Central memory CD8-positive, alpha-beta T cell (primary cell): ENCODE measurements at places on chromosomes 11 and 22.

- DNase-seq, result no peak
Measured at GRCh38 chr22:49062155-49062801, 765.4 kb downstream of the BRD1 start.

DNA sequence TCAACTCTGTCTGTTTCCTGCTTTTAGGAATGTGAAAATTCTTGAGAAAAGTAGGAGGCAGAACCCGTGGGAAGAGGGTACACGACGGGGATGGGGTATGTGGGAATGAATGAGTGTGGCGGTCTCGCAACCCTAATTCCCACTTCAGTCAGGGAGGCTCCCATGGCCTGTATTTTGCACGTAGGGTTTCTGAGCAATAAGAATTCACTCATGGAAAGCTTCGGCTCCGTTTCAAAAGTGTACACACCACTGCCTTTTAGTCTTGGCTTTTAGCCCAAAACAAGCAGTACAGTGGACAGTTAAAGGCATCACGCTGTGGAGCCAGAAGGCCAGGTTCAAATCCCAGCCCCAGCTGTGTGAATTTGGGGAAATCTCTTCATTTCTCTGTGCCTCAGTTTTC lies 116.7 kb downstream of the MN1 start:
- DNase-seq, result no peak

DNA sequence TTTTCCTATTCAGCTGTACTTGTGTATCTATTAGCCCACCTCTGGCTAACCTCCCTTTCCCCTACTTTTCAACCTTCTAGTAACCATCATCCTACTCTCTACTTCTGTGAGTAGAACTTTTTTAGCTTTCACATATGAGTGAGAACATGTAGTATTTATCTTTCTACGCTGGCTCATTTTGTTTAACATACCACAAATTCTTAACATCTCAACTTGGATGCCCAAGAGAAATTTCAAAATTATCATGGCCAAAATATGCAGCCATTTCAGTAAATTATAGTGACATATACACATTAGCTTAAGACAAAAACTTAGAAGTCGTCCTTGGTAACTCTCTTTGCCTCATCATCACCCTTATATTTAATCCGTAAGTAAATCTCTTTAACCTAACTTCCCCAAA lies 34.7 kb downstream of the LUZP2 start:
- no peak for DNase-seq

DNA sequence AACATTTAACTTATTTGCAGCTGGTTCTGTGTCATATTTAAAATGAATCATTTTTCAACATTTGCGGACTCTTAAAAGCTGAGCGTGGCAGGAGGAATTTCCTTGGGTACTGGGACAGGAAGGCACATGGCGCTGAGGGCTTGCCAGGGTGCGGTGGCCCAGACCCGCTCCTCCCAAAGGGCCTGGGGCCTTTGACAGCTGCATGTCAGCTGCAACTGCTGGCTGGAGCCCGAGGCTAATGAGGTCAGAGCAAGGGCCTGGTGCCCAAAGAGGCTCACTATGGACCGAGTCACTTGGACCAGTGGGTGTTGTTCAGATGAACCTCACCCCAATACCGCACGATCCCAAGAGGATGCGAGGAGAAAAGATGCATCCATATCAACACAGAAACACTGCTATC lies 326.9 kb downstream of the CTTN start:
- DNase-seq, result no peak

- no peak for DNase-seq
Measured at GRCh38 chr22:39617342-39617741, 46.8 kb downstream of the CACNA1I start.

GRCh38 chr11:131840545-131840944 lies 470.1 kb downstream of the NTM start:
- no peak for DNase-seq

GRCh38 chr22:19509923-19510322 lies 14.3 kb downstream of the CLDN5 start:
- DNase-seq, result no peak

GRCh38 chr11:121429556-121429955 lies 22.6 kb upstream of the SORL1 start:
- no peak for DNase-seq

DNA sequence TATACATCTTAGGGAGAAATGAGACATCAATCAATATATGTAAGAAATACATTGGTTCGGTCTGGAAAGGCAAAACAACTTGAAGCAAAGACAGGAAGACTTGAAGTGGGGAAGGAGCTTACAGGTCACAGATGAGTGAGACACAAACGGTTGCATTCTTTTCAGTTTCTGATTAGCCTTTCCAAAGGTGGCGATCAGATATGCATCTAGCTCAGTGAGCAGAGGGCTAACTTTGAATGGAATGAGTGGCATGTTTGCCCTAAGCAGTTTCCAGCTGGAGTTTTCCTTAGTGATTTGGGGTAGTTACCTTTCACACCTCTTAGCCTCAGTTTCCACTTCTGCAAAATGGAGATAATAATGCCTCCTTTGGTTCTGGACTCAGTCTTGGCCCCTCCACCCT lies 15.8 kb downstream of the LHFPL7 start:
- no peak for DNase-seq

DNA sequence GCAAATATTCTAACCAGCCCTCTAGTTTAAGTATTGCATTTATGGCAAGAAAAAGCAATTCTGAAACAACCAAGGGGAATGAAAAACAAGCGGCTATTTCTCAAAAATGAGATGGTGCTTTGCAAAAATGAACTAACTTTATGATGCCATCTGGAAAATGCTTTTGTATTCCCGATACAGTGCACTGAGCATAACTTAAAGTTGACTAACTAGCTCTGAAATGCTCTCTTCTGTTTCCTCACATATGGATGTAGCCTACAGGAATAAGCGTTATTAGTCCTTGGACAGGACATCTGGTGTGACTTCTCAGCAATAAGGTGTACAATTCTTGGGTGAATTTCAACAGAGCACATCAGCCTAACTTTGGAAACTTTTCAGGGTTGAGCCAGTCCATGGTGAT lies 228.2 kb upstream of the DDI1 start:
- no peak for DNase-seq

GRCh38 chr11:128926000-128926399 lies 16.7 kb downstream of the TP53AIP1 start:
- DNase-seq, result no peak

GRCh38 chr11:95291946-95292345 lies 60.9 kb upstream of the SESN3 start:
- DNase-seq, result no peak

- DNase-seq, result peak; percentile 3
Measured at GRCh38 chr22:48955351-48956311, 872.0 kb downstream of the BRD1 start.

- DNase-seq, result no peak
Measured at GRCh38 chr11:94550513-94550912, 6.8 kb downstream of the FUT4 start.

- no peak for DNase-seq
Measured at GRCh38 chr11:121321614-121322243, 29.2 kb downstream of the SC5D start.

DNA sequence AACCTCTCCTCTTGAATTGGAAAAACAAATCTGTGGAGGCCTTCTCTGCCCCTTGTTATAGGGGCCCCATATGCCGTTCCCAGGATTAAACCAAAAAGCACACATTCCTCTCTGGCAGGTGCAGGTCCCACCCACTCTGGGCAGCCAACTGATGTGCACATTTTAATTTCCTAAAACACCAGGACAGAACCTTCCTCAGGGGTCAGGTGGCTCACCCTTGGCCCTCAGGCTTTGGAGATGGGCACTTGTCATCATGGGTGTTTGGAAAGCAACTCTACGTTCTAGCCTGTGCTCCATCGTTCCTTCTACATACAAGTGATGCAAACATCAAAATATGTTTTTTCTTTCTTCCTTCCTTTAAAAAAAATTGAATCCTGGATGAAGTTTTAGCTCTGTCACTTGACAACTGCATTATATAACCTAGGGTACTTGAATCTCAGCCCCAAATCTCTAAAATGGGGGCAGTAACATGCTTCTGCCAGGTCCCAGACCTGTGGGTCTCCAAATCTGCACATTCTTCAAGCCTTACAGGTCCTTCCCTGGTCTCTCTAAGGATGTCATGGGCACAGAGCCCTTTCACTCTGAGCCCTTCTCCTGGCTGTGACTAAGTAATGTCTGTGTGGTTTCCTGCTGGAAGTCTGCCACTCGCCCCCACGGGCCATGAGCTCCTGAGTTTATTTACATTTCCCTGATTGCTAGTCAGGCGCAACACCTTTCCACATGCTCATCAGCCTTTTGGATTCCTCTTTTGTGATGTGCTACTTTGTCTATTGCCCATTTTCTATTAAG lies 43.8 kb downstream of the KCNQ1OT1 start:
- DNase-seq, result no peak

GRCh38 chr22:37410174-37411055 lies 16.9 kb downstream of the ELFN2 start:
- no peak for DNase-seq

DNA sequence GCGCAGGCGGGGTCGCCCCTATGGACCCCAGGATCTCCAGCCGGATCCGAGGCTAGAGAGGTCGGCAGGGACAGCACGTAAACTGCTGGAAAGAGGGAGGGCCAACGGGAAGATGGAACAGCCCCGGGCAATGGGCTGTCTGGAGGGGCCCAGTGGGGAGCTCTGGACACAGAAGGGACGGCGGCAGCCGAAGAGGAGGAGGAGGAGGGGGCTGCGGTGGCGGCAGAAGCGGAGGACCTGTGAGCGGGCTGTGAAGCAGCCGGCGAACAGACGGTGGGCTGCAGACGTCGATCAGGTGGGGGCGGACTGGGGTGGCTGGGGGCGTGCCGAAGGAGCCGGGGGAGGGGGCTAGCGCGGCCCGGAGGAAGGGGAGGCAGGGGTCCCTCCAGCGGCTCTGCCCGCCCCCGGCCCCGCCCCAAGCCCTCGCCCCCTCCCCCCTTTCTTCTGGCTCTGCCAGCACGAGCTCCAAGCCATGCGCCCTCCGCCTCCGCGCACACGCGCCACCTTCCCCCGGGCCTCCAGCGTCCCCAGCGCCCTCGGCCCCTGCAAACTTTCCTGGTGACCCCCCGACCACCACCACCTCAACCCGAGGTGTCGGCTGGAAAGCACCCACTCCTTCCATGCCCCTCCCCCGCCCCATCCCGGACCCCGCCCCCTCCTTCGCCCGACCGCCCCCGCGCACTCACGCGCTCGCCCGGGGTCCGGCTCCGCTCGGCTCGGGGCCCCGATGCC lies 432 bp downstream of the TNKS1BP1 start:
- peak; percentile 21 for DNase-seq

- DNase-seq, result no peak
Measured at GRCh38 chr22:25100948-25101347, 98.7 kb upstream of the CRYBB3 start.

- DNase-seq, result no peak
Measured at GRCh38 chr22:38305471-38306448, 11.5 kb downstream of the CSNK1E start.

DNA sequence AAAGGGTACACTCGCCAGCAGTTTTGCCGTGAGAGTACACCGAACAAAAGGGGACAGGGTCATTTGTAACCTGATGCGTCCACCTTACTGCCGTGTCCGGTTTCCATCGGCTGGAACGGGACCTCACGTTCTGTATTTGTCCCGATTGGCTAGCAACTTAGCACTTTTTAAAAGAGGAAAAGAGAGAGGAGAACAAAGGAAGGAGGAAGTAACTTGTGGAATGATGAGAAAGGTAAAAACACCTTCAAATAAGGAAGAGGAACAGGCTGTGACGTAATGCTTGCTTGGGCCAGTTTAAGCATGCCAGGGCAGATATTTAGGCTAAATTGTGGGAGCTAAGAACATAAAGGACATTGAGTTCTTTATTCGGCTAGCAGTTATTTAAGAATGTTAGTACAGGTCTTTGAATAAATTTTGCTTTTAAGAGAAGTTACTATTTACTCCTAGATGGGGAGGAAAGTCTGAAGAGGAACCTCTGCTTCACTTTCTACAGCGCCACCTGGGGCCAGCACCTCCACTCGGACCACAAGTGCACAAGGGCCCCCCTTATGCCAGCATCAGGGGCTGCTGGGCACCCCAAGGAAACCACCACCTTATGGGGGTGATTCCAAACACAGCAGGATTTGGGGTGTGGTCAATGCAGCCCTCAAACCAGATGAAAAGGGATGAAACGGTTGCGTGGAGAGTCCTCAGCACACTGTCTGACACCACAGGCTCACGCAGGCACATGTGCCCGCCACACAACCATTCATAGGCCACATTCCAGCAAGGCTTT lies 5.8 kb downstream of the ARSA start:
- DNase-seq, result peak; percentile 25

DNA sequence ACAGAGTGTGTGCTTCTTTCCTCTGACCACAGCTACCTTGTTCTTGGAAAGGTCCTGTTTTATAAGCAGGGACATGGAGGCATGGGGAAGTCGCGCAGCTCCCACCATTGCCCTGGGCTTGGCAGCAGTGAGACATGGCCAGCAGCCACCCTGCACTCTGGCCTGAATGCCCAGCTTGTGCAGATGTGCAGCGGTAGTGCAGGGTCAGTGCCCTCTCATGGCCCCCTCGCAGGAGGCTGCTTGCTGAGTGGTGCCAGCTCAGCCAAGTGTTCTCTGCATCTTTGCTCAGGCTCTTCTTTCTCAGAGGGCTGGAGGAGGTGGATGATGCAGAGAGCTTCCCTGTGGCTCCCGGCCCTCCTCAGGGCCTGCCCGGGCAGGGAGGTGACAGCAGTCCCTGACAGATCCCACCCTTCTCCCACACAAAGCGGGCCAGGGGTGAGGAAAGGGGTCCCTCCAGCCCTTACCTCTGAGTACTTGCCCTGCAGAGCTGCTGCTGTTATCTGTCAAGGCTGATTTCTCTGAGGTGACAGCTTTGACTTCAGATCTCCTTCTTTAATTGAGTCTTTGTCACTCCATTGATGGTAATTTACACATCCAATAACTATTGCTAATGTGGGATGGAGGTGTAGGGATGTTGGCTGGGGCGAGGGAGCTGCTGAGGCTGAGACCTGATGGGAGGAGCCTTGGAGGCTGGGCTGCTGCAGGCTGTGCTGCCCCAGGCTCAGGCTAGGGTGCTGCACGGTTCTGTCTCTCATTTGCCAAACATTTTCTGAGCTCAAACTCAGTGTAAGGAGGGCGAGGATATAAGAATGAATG lies 47.4 kb upstream of the B3GAT1 start:
- no peak for DNase-seq

DNA sequence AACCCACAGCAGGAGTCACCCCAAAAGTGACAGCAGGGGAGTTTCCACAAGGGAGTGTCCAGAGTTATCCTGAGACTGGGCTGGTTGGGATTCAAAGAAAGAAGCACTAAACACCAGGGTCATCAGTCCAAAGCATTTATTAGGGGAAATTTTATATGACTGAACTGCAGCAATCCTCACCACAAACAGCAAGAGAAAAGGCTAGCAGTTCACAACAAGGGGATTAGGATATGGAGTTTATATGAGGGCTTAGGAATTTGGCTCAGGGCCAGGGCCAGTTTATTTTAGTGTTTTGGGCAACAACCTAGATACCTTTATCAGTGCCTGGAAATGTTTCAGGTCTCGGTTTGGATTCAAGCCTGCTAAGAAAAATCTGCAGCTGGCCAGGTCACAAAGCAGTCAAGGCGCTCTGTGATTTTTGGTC lies 4.6 kb upstream of the TMEM126A start:
- no peak for DNase-seq

DNA sequence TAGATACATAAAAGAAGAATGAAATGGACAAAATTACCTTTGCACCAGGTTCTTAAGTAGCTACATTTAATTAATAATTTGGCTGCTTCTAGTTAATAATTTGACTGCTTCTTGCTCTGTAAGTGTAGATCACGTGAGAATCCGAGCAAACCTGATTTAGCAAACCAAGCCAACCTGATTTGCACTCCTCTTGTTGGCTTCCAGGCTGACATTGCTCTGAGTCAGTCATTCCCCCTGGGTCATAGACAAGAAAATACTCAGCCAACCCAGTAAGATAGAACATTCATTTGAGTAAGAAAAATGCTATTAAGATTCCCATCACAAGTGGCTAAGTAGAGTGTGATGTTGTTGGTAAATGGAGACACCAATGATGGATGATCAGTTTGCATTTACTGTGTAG lies 304.1 kb downstream of the C11orf87 start:
- no peak for DNase-seq
